ENCODE measurements at places on chromosomes 7 and 10. TPM values are rescaled to one million over a fixed set of nuclear protein-coding genes. Genes with fewer than 3 reads are reported as not detected.
A peak's percentile ranks its signal among the peaks of the same experiment; 100 is the strongest.

SFRP5 gene
- not detected for total RNA-seq

OPN1SW gene
- not detected for total RNA-seq

LSM8 gene
- total RNA-seq, result 51.6 TPM

CYP17A1 gene
- total RNA-seq, result not detected

DNA sequence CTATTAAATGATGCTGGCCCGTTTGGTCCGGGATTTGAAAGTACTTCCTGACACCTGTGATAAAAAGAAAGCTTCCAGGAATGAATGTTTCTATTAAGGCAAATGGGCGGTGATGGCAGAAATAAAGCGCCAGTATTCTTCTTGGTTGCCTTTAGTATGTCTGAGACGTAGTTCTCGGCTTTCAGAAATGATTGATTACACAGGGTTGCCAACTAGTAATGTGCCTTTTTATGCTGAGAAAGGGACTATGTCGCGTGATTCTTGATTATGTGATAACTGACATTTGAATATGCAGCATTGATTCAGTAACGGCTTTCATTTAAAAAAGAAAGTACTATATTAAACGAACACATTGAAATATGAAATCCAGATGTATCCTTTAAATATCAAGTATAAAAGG is 13.9 kb downstream of the ZRANB1 start:
- DNase-seq, result no peak

GRCh38 chr7:148264933-148265557 is 325.5 kb upstream of the C7orf33 start:
- peak; percentile 16 for DNase-seq

GRCh38 chr7:135508883-135509588 is 866 bp downstream of the CNOT4 start:
- DNase-seq, result peak; percentile 45

- no peak for DNase-seq
Observed at GRCh38 chr7:110564246-110564645, 526.7 kb upstream of the LRRN3 start.

GRCh38 chr10:100791369-100792058 is 46.1 kb downstream of the PAX2 start:
- DNase-seq, result no peak

GRCh38 chr7:56447864-56448693 is 331.9 kb upstream of the NUPR2 start:
- no peak for DNase-seq

- no peak for DNase-seq
Observed at GRCh38 chr7:132576721-132577085, 433 bp upstream of the PLXNA4 start.

GRCh38 chr10:6390213-6390845 is 187.6 kb downstream of the PFKFB3 start:
- DNase-seq, result no peak

DNA sequence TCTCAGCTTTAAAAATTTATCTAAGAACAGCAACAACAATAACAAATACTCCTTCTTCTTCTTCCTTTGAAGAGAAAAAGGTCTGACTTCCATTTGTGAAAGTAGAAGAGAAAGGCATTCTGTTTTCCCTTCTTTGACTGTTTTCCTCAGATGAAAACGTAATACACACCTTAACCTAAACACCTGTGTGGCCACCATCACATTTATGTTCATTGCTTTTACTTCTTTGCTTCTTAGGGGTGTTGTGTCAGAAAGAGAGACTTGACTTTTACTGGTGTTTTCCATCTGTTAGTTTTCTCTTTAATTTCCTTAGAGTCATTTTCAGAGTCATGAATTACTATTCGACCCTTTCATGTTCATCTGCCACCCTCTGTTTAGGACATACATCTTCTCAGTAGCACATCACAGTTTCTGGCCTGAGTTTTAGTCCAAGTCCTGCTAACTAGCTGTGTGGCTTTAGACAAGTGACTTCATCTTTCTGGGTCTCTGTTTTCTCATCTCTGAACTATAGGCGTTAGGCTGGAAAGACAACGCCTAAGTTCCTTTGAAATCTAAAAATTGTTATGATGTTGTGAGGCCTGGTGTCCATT is 283.8 kb downstream of the GATA3 start:
- DNase-seq, result no peak

DNA sequence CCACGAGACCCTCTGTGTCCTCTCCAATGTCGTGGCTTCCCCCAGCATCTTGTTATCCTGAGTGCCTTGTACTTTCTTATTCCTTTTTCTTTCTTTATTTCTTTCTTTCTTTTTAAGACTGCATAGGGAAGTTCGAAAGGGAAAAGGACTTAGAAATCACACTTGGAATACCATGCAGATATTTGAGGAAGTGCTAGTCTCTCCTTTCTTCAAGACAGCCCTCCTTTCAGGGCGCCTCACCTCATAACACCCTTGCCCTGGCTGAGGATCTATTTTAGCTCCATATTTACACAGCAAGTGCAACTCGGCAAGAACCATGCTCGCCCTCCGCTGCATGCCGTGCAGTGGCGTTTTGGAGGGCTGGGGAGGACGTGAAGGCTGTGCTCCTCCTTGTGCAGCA is 232.3 kb upstream of the GLI3 start:
- DNase-seq, result no peak

DNA sequence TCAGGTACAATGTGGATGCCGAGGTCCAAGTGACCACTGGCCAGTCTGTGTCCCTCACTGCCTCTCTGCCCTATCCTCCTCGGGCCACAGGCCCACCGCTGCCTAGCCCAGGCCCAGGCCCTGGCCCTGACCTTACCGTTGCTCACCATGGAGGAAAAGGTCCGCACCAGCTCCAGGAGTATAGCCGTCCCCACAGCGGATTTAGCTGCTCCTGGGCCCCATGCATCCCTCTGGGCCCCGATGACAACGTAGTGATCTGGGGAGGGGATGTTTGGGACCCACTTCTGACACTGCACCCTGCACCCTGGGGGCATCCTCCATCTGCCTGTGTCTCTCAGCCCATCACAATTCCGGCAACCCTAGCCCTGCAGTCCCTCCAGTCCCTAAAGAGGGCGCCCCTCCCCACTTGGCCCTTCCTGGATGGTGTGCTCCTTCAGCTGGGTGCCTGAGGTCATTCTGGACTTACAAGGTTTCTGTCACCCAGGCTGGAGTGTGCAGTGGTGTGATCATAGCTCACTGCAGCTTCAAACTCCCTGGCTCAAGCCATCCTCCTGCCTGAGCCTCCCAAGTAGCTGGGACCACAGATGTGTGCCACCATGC is 12.1 kb downstream of the TFR2 start:
- peak; percentile 18 for DNase-seq

DNA sequence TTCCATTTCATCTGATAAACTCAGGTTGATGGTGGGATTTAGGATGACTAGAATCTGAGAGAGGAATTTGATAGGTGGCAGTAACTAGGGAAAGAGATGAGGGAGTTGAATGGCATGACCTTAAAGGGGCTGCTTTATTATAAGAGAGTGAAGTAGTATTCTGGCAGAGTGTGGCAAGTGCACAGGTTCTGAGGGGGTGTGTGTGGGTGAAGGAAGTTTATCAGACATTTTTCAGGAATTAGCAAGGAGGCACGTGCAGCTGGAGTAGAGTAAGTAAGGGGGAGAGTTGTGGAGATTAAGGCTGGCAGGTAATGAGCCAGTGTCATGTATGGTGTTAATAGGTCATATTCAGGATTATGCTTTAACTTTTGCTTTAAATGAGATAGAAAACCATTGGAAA is 40.5 kb downstream of the AHCYL2 start:
- DNase-seq, result no peak

DNA sequence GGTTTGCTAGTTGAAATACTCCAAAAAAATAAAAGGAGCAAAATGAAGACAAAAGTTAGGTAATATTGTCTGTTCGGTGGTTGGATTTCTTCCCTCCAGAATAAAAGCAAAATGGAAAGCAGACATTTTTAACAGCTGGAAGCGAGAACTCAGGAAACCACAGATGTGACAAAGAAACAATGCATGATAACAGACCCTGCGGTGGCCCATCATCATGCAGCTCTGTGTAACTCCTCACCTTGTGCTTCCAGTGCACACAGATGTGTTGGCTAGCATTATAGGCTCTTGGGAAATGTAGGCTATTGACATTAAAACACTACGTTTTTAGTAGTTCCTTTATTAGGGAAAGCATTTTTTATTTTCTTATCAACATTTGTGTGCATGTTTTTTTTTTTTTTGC is 53.9 kb upstream of the ARL4A start:
- no peak for DNase-seq

GRCh38 chr7:118657391-118658005 is 433.0 kb downstream of the ANKRD7 start:
- DNase-seq, result no peak

DNA sequence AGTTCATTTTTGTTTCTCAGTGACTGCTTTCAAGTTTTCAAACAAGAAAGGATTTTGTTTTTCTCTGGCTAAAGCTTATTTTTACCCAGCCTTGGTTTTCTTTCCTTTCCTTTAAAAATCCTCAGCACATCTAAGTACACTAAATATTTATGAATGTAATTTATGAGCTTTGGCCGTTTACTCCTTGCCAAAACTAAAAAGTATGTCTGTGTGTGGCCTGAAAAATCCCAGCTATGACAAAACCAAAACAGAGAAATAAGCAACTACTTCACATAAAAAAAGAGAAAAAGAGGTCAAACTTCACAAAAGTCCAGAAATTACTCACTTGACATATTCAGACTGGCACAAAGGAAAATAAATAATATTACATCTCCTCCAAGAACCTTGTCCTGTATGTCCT is 365.1 kb upstream of the NFE2L3 start:
- DNase-seq, result no peak

DNA sequence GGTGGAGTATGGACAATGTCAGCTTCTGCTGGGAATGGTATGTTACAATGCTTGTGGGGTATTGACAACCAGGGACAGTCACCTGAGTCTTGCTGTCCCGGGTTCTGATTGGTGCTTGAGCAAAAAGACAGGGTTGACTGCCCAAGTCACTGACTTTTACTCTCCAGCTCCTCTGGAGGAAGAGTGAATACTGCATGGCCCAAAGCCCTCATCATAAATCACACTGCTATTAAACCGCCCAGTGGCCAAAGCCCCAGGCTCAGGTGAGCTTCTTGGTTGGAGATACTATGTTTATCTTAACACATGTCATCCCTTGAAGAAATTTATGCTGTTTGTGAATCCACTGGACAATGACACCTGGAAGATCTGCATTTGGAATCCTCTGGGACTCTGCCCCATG is 90.0 kb upstream of the IGFBP3 start:
- no peak for DNase-seq

- no peak for DNase-seq
Observed at GRCh38 chr7:11343136-11343535, 369.5 kb downstream of the PHF14 start.

GRCh38 chr10:130774871-130775270 is 536.6 kb downstream of the TCERG1L start:
- no peak for DNase-seq

- no peak for DNase-seq
Observed at GRCh38 chr7:946256-946996, 8.1 kb downstream of the ADAP1 start.

DNA sequence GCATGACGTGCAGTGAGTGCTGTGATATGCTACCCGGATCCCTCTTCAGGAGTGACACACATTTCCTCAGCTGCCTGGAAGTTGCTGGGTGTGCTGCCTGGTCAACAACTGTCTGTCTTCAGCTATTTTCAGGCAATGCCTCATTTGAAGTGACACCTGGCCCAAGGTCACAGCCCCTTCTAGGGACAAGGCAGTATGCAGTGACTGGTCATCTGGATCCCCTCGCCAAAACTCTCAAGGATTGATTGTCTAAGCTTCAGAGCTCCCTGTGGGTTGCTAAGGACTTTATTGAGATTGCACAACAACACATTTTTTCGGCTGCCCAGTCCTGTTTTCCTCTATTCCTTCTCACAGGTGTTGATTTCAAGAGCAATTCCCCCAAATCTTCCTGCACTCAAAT is 108.8 kb downstream of the GNAI1 start:
- no peak for DNase-seq

- no peak for DNase-seq
Observed at GRCh38 chr10:3867454-3868270, 82.7 kb upstream of the KLF6 start.

- DNase-seq, result no peak
Observed at GRCh38 chr10:125264091-125264490, 103.7 kb upstream of the CTBP2 start.

Data from activated CD4-positive, alpha-beta T cell treated with anti-CD3 and anti-CD28 coated beads, Interleukin-2, amount 10 ng/mL, durations not matched to agents 7 days and 5 days (primary cell).